ENCODE measurements at places on chromosomes 3 and 15.

- no peak for DNase-seq
These were observed 154.6 kb downstream of the POLR2M start for GRCh38 chr15:57861034-57861638.

GRCh38 chr3:43996379-43997301 lies 245.0 kb upstream of the TOPAZ1 start:
- no peak for DNase-seq

DNA sequence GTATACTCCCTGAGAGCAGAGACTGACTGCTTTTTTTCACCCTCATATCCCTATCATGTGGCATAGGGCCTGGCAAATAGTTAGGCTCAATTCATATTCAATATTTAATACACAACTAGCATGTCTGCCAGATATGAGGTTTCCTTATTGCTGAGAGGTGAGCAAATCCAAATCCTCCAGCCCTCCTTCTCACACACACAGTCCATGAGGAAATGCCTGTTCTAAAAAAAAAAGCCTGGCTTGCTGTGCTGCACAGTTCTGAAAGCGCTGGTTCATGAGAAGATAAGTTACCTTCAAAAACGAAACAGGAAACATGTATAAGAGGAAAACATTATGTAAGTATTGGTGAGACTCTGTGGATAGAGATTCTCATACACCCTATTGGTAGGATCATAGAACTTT lies 15.5 kb upstream of the ACAP2 start:
- no peak for DNase-seq

DNA sequence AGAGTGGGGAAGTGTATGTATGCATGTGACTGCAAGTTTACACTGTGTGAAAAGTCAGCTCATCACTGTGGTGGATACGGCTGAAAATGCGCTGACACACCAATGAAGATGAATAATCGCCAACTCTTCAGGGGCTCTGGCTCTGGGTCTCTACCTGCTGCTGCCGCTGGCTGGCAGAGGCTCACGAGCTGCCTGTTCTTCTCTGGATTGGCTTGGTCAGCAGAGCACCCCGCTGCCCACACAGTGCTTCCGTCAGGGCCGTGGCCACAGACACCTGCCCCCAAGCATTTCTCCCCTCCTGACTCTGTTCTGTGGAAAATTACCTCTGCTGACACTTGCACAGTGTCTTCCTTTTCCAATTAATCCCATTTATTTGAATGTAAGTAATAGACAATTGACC lies 215.5 kb downstream of the GAP43 start:
- no peak for DNase-seq

DNA sequence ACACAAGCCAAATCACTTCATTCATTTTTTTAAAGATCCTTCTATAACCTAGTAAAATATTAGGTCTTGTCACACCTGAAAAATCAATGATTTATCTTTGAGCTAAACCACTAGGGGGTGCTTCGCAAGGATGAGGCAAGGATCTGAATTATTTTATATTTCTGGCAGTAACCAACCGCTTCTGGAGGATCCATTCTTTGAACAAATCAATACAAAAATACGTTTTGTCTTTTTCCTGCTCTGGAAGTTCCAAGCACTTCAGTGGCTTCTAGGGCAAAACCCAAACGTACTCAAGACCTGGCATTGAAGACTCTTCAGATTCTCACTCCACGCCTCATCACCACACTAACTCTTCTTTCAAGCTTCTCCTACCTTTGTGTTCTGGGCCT lies 486 bp downstream of the LSG1 start:
- DNase-seq: no peak

DNA sequence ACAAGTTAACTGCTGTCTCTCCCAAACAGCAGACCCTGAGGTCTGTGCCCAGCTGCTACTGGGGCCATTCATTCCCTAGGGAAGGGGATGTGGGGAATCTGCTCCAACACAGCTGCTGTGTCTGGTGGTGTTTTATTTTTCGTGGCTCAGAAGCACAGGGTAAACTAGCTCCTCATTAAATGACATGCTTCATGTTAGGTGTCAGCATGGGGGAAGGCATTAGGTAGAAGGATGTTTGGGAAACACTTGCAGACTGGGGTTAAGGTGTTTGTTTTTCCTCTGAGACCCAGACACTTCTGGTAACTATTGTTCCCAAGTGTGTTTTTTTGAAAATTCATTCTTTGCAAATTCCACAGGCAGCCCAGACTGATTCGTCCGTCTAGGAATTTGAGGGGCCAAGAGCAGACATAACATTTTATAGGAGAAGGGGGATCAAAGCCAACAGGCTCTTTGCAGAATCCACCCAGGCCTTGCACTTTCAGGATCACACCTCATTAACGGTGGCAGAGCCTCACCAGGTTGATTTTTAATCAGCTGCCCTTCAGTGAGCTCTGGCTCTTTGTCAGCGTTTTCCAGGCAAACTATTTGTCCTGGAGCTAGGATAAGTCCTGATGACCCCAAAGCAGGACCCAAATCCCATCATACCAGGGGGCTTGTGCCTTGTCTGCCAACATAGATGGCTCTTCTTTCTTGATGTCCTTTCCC lies 65.4 kb upstream of the ITGA11 start:
- no peak for DNase-seq

GRCh38 chr3:18888370-18888769 lies 259.9 kb upstream of the KCNH8 start:
- no peak for DNase-seq

DNA sequence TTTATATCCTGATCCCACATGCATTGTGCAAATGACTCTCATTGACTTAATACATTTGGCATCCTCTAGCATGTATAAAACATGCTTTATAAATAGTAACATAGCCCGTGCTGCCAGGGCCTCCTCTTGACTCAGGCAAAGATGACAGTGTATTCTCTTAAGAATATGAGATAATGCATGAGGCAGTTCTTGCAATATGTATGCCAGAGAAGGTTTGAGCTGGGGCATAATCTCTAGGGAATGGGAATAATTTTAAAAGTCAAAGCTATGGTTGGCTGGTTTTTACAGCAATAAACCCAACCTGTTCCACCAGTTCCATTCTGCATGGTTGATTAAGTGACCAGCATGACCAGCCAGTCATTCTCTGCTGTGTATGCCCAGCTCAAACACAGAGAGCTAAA lies 179.0 kb upstream of the PFN2 start:
- no peak for DNase-seq

- no peak for DNase-seq
These were observed 465.0 kb downstream of the PLOD2 start for GRCh38 chr3:145696011-145696410.

DNA sequence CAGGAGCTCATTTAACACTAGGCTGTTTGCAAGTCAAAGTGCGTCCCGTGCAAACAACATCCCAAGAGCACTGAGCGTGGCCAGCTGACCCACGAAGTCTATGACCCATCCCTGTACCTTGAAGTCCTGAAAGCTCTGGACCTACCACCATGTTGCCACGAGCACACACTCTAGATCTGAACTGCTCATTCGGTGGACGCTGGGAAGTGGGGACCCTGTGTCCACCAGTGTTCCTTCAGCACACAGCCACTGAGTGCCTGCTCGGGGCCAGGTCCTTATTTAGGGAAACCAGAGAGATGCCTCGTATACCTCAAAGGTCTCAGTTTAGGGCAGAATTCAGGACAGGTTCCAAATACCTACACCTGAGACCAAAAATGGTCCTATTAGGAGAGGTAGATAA lies 236.9 kb downstream of the XXYLT1 start:
- DNase-seq: no peak

DNA sequence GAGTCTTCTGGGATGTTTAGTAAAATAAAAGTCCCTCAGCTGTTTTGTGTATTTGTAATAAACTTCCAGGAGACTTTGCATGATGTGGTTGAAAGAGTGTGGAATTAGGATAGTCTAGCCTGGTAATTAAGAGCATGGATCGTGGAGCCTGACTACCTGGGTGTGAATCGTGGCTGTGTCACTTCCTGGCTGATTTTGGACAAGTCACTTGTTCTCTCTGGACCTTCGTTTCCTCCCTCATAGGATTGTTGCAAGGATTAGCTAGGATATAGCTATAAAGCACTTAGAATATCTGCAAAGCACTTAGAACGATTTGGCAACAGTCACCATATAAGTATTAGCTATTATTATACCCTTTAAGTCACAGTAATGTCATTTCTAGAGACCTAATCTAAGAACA lies 40.2 kb downstream of the SLMAP start:
- DNase-seq: no peak

Data from substantia nigra (tissue), 51 donors.